Thoracic aorta (tissue), 2 donors: ENCODE measurements at places on chromosomes 16 and 17. TPM values are rescaled to one million over a fixed set of nuclear protein-coding genes. Genes with fewer than 3 reads are reported as not detected.

DNA sequence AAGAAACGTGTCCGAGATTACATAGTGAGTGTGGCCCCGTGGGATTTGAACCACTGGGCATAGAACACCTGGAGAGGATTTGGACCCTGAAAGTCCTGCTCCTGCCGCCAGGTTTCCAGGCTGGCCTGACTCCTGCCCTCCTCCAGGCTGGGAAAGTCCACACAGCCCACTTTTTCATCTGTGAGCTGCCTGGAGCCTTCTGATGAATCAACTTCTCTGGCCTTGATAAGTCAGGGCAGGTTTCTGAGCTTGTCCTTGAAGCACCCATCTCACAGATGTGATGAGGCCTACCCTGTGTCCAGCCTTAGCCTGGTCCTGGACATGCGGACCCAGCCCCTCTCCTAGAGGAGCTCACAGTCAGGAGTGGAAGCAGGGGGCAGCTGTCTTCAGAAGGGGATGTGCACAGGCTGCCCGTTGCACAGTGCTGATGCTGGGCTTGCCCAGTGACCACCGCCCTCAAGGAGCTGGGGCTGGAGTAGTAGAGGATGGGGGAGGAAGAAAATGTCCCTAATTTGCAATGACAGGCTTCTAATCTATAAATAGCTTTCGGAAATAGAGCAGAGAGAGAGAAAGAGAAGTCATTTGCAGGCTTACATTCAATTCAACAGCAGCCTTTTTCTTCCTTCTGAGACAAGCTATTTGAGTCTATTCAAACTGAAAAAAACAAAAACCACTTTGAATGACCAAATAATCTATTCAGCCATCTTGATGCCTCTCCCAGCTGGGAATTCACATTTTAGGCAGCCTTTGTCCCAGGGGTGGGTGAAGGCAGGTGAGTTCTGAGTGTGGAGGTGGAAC is 73.5 kb upstream of the DNAJA2 start:
- H3K36me3 ChIP-seq, result no peaks in the 10 kb centered on the region
- DNase-seq, result no peak
- H3K4me1 ChIP-seq, result peaks cover 6% of the 10 kb centered on the region
- no peak overlapping the region for H3K27ac ChIP-seq

DNA sequence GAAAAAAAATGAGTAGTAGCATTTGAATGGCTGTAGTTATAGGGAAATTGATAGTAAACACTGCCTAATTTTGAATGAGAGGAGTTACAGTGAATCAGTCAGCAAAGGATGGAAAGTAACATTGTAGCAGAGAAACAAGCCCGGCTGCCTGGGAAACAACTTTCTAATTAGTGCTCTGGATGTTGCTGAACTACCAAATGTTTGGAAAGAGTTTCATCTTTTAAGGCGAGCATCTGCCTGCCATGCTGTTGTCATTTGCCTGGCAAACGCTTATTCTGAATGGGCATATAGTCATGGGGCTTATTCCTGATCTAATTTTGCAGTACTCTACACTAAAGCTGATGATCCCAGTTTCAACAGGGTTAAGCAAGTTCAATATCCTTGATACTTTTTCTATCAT is 138.6 kb downstream of the CDH11 start:
- peaks cover 32% of the 10 kb centered on the region for H3K4me1 ChIP-seq
- no peak overlapping the region for H3K4me3 ChIP-seq
- H3K36me3 ChIP-seq, result peaks cover 9% of the 10 kb centered on the region
- H3K27ac ChIP-seq, result no peak overlapping the region
- no peak for DNase-seq
- no peaks in the 10 kb centered on the region for H3K27me3 ChIP-seq

Gene GPRC5B
- total RNA-seq, result 16.1 TPM

GRCh38 chr16:77435272-77435820 is 512 bp upstream of the ADAMTS18 start:
- H3K4me3 ChIP-seq, result no peak overlapping the region
- H3K27me3 ChIP-seq, result no peaks in the 10 kb centered on the region
- H3K36me3 ChIP-seq, result no peaks in the 10 kb centered on the region
- no peaks in the 10 kb centered on the region for H3K4me1 ChIP-seq
- no peak for DNase-seq

DNA sequence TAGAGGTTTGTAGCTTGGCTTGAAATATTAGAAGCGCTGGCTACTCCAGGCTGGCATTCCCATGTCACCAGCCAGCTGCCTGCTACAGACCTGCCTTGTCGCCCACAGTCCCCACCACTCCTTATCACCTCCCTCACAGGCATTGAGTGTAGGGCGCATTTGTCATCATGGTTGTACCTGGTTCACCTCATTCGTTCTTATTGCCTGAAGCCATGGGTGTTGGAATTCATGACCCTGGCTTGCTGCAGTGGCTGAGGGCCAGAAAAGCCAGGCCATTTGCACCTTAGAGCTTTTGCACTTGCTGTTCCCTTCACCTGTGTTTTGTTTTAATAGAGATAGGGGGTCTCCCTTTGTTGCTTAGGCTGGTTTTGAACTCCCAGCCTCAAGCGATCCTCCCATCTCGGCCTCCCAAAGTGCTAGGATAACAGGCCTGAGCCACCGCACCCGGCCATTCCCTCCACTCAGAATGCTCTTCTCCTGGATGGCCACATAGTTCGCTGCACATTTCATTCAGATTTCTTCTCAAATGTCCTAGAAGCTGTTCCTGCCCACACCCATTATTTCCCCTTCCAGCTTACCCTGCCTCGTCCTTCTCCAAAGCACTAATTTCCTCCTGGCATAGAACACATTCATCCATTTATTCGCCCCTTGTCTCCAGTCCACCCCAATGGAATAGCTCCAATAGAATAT is 97.6 kb downstream of the C16orf78 start:
- H3K4me1 ChIP-seq, result no peaks in the 10 kb centered on the region
- H3K4me3 ChIP-seq, result no peak overlapping the region
- DNase-seq, result no peak
- H3K27ac ChIP-seq, result no peak overlapping the region
- H3K36me3 ChIP-seq, result no peaks in the 10 kb centered on the region
- H3K27me3 ChIP-seq, result no peaks in the 10 kb centered on the region

Gene ABI3
- 8.9 TPM for total RNA-seq

- no peak for DNase-seq
- H3K27me3 ChIP-seq, result no peaks in the 10 kb centered on the region
- no peaks in the 10 kb centered on the region for H3K4me1 ChIP-seq
- H3K27ac ChIP-seq, result no peak overlapping the region
These were observed 28.4 kb downstream of the CD300LB start for GRCh38 chr17:74502861-74503260.

DNA sequence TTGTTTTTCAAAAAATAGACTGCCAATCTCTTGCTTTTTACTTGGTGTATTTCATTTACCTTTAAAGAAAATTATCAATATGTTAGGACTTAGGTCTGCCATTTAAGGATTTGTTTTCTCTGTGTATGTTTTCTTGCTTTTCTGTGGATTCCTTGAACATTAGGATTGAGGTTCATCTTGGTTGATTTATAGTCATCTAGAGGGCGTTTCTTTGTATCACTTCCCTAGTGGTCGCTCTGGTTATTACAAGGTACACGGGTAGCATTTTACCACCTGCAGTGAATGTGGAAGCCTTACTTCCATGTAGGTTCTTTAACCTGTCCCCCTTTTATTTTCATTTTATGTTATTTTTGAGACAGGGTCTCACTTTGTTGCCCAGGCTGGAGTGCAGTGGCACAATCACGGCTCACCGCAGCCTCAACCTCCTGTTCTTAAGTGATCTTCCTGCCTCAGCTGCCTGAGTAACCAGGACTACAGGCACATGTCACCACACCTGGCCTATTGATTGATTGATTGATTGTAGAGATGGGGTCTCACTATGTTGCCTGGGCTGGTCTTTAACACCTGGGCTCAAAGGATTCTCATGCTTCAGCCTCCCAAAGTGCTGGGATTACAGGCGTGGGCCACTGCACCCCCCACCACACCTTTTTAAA is 35.2 kb upstream of the CBX4 start:
- H3K27ac ChIP-seq, result no peak overlapping the region
- DNase-seq, result no peak
- H3K27me3 ChIP-seq, result no peaks in the 10 kb centered on the region
- H3K36me3 ChIP-seq, result no peaks in the 10 kb centered on the region
- no peak overlapping the region for H3K4me3 ChIP-seq

Gene LGALS9B
- 1.7 TPM for total RNA-seq

- no peaks in the 10 kb centered on the region for H3K36me3 ChIP-seq
- H3K27ac ChIP-seq, result peak overlapping the region; percentile 93
- peak overlapping the region; percentile 78 for H3K4me3 ChIP-seq
These were observed 39.2 kb upstream of the ARL4D start for GRCh38 chr17:43359469-43360110.

Gene SAMD14
- total RNA-seq, result 11.5 TPM

DNA sequence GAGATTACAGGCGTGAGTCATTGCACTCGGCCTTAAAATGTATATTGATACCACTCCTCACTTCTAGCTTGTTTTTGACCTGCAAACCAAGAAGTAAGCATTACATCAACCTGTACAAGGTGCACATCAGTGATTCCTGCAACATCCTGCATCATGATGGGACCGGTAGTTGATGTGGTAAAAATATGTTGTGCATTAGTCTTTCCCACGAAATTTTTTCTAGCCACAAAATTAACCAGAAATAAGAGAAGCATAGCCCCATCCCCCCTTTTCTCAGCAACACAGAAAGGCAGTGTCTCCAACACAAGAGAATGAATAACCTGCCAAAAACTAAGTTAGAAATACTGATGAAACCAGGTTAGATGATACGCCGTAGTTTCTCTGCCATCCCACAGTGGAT is 21.1 kb upstream of the NSMCE1 start:
- H3K4me1 ChIP-seq, result peaks cover 13% of the 10 kb centered on the region
- no peak for DNase-seq
- H3K4me3 ChIP-seq, result no peak overlapping the region
- H3K27ac ChIP-seq, result no peak overlapping the region
- no peaks in the 10 kb centered on the region for H3K36me3 ChIP-seq

GRCh38 chr16:53805752-53806151 is 101.8 kb downstream of the FTO start:
- H3K36me3 ChIP-seq, result no peaks in the 10 kb centered on the region
- no peak for DNase-seq
- no peak overlapping the region for H3K4me3 ChIP-seq

GRCh38 chr17:65362826-65363225 is 198.6 kb downstream of the AXIN2 start:
- no peaks in the 10 kb centered on the region for H3K4me1 ChIP-seq
- no peaks in the 10 kb centered on the region for H3K36me3 ChIP-seq
- DNase-seq, result no peak
- H3K27ac ChIP-seq, result no peak overlapping the region
- no peaks in the 10 kb centered on the region for H3K27me3 ChIP-seq

Gene KRT33A
- not detected for total RNA-seq

- no peak overlapping the region for H3K27ac ChIP-seq
- peak overlapping the region; percentile 53 for H3K4me3 ChIP-seq
- H3K36me3 ChIP-seq, result no peaks in the 10 kb centered on the region
These were observed 1.7 kb upstream of the DLX3 start for GRCh38 chr17:49996495-49997300.

DNA sequence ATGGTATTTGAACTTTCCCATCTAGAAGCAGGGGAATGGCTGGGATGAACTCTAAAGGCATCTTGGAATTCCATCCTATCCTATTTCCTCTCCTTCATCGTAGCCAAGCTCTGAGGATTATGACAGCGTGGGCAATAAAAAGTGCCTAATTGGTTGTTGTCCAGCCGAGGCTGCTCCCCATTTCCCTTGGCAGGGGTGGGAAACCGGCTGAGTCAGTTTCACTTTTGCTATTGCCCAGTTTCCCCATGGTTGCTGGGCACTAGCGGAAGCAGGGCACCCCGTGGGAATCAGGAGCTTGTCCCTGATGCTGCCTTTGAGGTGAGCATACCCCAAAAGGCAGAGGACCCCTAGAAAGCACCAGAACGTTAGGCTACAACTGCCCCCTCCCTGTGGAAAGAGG is 13.8 kb upstream of the SP2 start:
- no peaks in the 10 kb centered on the region for H3K36me3 ChIP-seq
- no peak for DNase-seq
- H3K4me1 ChIP-seq, result no peaks in the 10 kb centered on the region
- H3K27ac ChIP-seq, result no peak overlapping the region

DNA sequence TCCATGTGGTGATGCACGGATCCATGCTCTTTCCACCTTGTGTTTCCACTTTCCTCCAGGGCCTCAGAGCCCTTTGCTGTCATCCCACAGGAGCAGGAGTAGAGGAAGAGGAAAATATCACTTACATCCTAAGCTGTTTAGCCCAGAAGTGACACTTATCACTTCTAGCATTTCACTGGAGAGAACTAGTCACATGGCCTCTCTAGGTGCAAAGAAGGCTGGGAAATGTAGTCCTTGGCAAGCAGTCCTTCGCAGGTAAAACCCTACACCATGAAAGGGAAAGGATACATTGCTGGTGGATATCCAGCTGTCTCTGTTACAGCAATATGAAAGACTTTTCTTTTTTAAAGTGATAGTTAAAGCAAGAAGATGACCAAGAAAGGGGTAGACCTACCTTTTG is 185.9 kb downstream of the RGS9 start:
- H3K4me1 ChIP-seq, result peaks cover 7% of the 10 kb centered on the region
- no peak overlapping the region for H3K27ac ChIP-seq
- no peak overlapping the region for H3K4me3 ChIP-seq
- H3K36me3 ChIP-seq, result no peaks in the 10 kb centered on the region

- DNase-seq, result no peak
- no peaks in the 10 kb centered on the region for H3K4me1 ChIP-seq
- no peaks in the 10 kb centered on the region for H3K27me3 ChIP-seq
These were observed 717.8 kb downstream of the MAF start for GRCh38 chr16:78882751-78883150.

DNA sequence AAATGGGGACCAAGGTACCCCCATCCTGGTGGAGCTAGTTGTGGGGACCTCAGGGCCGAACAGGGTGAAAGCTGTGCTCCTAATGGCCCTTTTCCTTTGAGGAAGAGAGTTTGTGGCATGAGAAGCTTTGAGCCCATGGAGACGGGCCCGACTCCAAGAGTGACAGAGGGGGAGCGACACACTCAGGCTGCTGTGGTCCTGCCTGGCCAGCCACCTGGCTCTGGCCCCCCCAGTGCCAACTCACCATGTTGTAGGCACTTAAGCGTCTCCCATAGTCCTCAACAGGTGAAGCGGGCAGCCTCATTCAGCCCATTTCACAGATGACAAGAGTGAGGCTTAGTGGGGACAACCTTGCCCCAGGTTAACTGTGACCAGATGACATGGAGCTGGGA is 1.6 kb downstream of the IL21R start:
- H3K36me3 ChIP-seq, result no peaks in the 10 kb centered on the region
- DNase-seq, result no peak
- H3K4me3 ChIP-seq, result no peak overlapping the region
- no peak overlapping the region for H3K27ac ChIP-seq
- no peaks in the 10 kb centered on the region for H3K27me3 ChIP-seq

GRCh38 chr16:31113121-31114120 is 4.0 kb upstream of the KAT8 start:
- H3K36me3 ChIP-seq, result peaks cover 29% of the 10 kb centered on the region
- H3K4me3 ChIP-seq, result no peak overlapping the region
- H3K27ac ChIP-seq, result no peak overlapping the region
- no peak for DNase-seq
- no peaks in the 10 kb centered on the region for H3K27me3 ChIP-seq
- H3K4me1 ChIP-seq, result peaks cover 35% of the 10 kb centered on the region

Gene SLC12A3
- not detected for total RNA-seq
